NCI-H146 (cell line): ENCODE measurements at places on chromosomes 16 and 17.

DNA sequence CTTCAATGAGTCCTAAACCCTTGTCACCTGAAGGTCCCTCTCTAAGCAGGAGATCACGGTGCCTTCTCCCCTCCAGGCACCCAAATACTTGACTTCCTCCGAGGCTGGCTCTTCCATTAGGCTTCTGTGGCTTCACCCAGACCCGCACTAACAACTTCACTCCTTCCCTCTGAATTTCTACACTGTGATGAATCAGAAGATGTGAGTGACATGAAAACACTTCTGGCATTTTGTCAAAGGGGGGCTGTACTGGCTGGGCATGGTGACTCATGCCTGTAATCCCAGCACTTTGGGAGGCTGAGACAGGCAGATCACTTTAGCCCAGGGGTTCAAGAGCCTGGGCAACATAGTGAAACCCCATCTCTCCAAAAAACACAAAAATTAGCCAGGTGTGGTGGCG is 72.6 kb upstream of the CNEP1R1 start:
- DNase-seq: no peak

- no peak for DNase-seq
Observed at GRCh38 chr16:476039-476438, 50.6 kb downstream of the RAB11FIP3 start.

GRCh38 chr16:8872967-8873865 is 4.4 kb upstream of the CARHSP1 start:
- no peak for DNase-seq

DNA sequence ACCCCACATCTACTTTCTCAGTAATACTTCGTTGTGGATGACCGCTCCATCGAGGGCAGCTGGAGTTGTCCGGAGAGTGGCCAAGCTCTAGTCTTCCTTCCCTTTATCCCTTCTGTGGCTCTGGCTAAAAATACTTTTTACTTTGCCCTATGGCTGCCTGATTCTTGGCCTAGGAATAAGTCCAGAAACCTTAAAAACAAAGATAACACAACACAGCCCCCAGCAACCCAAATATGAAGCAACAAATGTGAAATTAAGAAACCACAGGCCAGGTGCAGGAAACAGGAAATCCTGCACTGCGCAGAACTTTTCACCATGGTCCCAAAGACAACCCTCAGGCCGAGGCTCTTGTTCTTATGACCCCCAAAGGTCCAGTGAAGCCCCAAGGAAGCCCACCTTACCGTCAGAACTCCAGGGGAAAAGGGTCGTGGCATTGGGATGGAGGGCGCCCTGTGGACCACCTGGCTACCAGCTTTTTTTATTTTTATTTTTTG is 26.0 kb downstream of the TK2 start:
- DNase-seq: no peak

DNA sequence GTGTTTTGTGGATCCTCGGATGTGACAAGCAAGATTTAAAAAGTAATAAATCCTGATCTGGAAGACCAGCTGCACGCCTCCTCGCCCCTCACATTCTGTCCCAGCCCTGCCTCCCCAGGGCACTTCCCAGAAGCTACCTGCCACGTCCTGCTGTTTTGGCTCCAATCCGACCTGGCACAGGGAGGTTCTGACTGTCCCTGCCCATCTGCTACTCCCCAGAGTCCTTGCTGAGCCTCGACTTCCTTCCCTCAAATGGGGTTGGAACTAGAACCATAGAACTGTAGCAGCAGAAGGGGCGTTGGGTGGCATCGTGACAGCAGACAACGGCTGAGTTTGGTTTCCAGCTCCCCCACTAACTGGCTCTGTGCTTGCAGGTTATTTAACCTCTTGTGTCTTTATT is 71.7 kb downstream of the RPH3AL start:
- no peak for DNase-seq

- peak; percentile 4 for DNase-seq
Observed at GRCh38 chr17:2194889-2195335, 108.7 kb downstream of the SMG6 start.

DNA sequence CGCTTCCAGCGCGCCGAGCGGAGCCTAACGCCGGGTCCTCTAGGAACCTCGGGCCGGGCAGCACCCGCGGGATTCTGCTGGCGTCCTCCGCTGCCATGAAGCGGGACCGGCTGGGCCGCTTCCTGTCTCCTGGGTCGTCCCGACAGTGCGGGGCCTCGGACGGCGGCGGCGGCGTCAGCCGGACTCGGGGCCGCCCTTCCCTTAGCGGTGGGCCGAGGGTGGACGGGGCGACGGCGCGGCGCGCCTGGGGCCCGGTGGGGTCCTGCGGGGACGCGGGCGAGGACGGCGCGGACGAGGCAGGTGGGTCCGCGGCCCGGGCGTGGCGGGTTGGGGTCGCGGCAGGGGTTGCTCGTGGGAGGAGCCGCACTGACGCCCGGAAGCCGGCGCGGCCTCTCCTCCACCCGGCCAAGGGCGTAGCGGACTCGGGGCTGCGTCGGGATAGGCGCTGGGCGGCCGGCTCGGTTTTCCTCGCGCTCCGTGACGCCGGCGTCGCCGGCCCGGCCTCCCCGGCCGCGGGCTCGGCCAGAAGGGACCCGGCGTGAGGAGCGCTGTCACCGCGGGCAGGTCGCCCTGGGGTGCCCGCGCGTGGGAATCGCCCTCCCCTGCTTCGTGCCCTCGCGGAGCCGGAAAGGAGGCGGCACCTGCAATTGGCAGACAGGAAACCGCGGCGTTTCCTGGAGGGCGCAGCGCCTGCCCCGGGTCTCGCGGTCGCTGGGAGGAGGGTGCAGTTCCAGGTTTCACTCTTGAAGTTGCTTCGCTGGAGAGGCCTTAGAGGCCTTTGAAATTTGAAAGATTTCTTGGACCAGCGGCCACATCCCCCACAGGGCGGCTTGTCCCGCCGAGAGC is 432 bp downstream of the ZNF276 start:
- peak; percentile 27 for DNase-seq

- no peak for DNase-seq
Observed at GRCh38 chr16:11342021-11342855, 3.0 kb upstream of the RMI2 start.

- no peak for DNase-seq
Observed at GRCh38 chr17:55572139-55572538, 60.9 kb upstream of the SMIM36 start.

DNA sequence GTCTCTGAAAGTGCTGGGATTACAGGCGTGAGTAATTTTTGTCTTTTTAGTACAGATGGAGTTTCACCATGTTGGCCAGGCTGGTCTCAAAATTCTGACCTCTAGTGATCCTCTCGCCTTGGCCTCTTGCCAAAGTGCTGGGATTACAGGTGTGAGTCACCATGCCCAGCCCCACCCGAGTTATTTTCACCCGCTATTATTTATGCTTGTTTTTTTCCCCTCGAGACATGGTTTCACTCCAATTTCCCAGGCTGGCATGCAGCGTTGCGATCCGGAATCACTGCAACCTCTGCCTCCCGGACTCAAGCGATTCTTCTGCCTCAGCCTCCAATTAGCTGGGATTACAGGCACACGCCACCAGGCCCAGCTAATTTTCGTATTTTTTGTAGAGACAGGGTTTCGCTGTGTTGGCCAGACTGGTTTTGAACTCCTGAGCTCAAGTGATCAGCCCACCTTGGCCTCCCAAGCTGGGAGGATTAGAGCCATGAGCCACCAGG is 9.2 kb downstream of the RPL23 start:
- DNase-seq: peak; percentile 6

DNA sequence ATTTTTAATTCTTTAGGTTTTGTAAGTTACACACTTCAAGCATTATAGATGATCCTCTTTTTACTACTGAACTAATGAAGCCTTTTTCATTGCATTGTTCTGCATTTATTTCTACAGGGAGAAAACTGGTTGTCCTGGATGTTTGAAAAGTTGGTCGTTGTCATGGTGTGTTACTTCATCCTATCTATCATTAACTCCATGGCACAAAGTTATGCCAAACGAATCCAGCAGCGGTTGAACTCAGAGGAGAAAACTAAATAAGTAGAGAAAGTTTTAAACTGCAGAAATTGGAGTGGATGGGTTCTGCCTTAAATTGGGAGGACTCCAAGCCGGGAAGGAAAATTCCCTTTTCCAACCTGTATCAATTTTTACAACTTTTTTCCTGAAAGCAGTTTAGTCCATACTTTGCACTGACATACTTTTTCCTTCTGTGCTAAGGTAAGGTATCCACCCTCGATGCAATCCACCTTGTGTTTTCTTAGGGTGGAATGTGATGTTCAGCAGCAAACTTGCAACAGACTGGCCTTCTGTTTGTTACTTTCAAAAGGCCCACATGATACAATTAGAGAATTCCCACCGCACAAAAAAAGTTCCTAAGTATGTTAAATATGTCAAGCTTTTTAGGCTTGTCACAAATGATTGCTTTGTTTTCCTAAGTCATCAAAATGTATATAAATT is 53.0 kb downstream of the TUBD1 start:
- DNase-seq: no peak

GRCh38 chr16:31513126-31513525 is 4.9 kb upstream of the RUSF1 start:
- no peak for DNase-seq

DNA sequence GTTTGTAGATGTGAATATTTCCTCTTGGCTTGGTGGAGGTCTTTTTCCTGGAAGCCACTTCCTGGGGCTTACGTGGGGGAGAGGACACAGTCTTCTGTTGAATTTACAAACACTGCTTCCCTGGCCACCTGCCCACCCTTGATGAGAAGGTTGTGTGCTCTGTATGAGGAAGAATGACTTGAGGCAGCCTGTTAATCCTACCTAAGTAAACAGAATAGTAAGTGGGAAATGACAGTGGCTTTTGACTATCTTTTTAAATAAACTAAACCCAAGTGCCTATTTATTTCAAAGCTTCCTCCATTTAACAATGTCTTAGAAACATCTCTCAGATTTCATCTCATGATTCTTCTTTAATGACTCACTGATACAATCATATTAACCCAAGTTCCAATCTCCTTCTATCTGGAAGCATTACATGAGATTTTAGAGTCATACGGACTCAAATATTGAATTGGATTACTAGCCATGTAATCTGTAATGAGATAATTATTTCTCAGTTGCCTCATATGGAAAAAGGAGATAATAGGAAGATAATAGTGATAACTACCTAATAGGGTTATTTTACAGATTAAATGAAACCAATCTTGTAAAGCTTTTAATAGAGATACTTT is 96.6 kb upstream of the SMIM36 start:
- DNase-seq: no peak

- DNase-seq: no peak
Observed at GRCh38 chr16:12086822-12087221, 110.3 kb downstream of the SNX29 start.

- no peak for DNase-seq
Observed at GRCh38 chr16:23705517-23705902, 7.5 kb downstream of the ERN2 start.

- no peak for DNase-seq
Observed at GRCh38 chr17:75571197-75571884, 16.3 kb upstream of the MYO15B start.

- no peak for DNase-seq
Observed at GRCh38 chr17:73797594-73798110, 153.4 kb upstream of the SDK2 start.

- DNase-seq: no peak
Observed at GRCh38 chr16:23960081-23960885, 124.5 kb downstream of the PRKCB start.

DNA sequence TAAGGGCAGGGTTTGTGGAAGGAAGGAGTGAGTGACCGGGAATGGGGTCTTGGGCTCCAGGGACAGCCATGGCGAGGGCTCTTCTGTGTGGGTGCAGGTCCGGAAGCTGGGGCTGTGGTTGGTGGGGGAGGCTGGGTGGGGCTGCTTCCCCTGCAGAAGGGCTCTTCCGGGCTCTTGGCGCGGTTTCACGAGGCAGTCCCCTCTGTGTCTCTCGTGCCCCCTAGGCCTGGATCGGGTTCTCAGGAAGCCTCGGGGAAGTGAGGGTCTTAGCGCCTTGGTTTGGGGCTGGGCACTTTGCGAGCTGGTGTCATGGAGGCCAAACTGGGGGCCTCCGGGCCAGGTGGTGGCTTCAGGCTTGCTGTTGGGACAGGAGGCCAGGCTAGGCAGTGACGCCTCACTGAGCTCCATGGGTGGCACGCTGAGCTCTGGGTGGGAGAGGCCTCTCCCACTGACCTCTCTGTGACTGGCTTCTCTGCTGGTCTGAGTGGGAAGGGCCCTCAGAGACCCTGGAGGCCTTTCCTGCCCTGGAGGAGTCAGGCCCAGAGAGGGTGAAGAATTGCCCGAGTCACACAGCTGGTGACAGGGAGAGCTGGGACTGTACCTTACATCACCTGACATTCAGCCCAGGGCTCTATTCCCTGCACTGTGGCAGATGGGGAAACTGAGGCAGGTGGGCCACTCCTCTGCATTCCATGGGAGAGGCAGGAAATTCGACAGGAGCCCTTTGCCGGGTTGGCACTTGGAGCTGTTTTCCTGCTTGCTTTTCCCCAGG is 8.2 kb downstream of the ADCY7 start:
- DNase-seq: no peak

GRCh38 chr16:3949946-3950342 is 69.4 kb upstream of the CREBBP start:
- no peak for DNase-seq

DNA sequence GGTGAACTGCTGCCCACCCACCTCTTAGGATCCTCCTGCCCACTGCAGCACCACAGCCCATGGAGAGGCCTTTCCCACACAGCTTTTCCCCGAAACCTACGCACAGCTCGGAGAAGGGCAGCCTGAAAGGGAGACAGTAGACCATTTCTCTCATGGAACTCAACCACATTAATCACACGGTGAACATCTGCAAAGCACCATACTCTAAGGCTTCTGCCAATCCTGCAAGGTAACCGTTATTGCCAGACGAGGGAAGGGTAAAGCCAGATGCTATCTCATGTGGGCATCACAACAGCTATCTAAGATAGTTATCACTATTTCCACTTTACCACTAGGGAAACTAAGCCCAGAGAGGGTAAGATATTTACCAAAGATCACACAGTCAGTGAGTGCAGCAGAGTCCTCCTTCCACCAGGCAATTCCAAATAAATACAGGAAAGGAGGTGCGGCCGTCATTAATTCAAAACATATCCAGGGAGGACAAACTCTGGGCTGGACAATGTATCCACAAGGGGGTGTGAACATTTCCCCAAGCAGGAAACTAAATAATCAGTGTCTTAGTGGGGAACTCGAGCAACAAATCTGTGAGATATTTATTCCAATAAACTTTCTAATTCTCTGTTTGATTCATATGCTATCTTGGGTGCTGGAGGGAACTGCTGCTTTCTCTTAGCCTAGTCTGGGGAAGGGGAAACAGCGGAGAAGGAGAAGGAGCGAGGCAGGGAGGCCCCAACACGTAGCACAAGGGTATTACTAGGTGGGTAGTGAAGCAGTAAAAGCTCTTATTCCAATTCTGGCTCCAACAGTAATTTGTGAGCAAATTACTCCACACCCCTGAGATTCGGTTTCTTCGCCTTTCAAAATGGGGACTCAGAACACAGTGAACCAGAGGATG is 723 bp downstream of the TMEM186 start:
- peak; percentile 38 for DNase-seq
